ENCODE measurements at places on chromosomes 5 and 9. TPM values are rescaled to one million over a fixed set of nuclear protein-coding genes. Genes with fewer than 3 reads are reported as not detected.

GFI1B gene
- total RNA-seq = not detected

- DNase-seq = no peak
Observed at GRCh38 chr9:37983381-37984067, 79.6 kb upstream of the SLC25A51 start.

DNA sequence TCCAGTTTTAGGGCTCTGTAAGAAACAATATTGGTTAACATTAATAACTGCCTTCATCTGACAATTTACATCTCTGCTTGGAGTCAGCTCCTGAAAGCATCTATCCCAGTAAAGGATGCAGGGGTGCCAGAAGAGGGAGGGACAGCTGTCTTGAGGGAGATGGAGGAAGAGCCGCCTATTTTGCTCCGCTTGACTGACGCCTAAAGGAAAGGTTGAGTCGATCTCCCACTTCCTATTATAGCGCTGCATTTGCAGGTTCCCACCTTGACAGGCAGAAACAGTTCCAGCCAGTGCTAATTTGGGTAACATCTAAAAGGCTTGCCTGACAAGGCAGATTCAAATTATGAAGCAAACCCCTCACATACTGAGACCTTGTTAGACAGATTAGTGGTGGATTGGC, 374.6 kb downstream of the SPATA31D1 start:
- DNase-seq = no peak

CDH18 gene
- total RNA-seq = not detected

Measured in Peyer's patch (tissue), 4 donors.